ENCODE measurements at places on chromosomes 12 and 14.

DNA sequence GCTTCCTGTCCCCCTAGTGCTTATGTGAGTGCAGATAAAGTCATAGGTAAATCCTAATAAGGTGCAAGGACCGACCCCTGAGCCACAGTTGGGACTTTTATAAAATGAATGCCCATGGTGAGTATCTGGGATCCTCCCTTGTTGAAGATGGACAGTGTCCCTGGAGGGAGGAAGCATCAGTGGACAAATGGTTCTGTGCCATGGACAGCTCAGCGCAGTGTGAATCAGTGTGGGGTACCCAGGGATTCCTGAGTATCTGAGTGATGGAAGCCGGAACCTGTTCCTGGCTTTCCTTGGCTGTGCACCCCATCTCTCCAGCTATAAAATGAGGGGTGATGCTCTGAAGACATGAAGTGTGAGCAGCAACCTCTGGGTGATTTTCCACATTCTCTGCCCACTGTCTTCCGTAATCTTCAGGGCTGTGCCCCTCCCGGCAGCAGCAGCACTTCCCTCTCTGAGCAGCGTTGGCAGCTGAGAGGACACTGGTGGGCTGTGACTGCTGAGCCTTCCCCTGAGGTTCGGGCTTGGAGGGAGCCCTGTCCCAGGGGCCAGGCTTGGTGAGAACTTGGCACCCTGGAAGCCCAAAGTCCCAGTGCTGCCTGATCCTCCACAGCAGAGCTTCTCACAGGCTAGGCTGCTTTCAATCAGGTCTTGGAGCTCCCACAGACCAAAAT lies 25.0 kb downstream of the VCPKMT start:
- DNase-seq = no peak

GRCh38 chr14:44271637-44272036 lies 235.4 kb downstream of the FSCB start:
- DNase-seq = no peak

DNA sequence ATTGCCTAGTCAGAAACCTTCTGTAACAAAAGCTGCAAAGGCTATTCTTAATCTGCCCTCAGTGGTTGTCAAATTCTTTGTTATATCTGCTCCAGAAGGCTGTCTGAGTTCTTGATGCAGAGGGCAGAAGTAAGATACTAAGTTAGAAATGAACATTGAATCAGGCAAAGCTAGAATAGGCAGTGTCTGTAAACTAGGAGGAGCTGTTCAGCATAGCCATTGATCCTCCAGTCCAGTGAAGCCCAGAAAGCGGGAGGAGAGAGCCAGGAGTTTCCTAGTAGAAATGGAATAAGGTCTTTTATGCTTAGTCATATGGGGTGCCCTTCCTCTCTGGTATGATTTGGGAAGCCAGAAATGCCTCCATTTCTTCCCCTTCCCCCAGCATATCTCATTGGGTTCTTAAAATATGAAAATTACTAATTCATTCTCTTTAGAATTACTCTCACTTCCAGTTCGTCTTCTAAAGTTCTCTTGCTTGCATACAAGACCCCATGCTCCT lies 76.2 kb downstream of the APAF1 start:
- DNase-seq = no peak

DNA sequence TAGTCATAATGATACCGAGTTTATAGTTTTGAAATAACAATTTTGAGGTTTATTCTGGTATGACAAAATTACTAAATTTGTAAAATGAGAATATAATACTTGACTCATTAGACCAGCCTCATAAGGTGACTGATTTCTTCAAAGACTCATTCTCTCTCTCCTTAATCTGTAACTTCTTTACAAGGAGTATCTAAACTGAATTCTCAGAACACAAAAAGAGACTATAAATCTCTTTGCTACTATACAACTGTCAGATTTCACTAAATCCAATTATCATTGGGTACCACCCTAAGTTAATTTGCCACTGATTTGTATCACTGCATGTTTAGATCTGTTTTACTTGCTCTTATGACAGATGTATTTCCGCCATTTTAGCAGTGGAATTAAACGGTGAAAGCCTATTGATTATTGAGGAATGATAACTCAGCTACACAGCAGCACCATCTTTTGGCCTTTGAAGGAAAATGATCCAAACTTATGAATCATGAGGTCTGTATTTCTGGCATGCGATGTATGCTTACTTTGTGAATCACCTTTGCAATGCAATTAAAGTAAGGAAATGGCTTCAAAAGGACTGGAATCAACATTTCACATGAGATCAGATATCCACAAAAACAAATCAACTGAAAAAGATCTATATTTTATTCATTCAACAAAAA lies 161.2 kb downstream of the RERGL start:
- DNase-seq = no peak

- no peak for DNase-seq
Measured at GRCh38 chr14:51727526-51727925, 75.8 kb downstream of the FRMD6 start.

All from head of caudate nucleus (tissue), 42 donors.